Esophagus squamous epithelium (tissue), 5 donors: ENCODE measurements at places on chromosomes 4 and X.

DNA sequence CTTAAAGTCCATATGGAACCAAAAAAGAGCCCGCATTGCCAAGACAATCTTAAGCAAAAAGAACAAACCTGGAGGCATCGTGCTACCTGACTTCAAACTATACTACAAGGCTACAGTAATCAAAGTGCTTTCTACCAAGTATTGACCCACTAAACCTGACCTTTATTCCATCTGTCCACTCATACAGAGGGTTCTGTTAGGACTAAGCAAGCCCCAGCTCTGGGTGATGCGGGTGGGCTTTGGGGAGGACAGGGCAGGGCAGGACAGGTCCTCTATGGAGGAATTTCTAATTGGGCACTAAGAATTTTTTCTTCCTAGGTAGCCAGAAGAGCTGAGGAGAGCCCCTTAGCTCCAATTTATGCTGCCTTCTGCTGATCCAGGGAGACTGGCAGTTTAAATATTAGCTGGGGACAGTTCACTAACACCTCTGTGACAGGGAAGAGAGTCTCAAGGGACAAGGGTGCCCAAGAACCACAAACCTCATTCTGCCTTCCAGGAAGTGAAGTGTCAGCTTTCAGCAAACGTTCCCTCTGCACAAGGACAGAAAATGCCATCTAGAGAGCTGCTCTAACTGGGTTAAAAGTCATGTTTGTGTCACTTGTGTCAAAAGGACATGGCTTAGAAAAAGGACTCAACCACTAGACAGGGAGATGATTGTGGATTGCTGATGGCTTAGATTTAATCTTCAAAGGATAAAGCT, 143.2 kb downstream of the KIT start:
- DNase-seq: no peak

DNA sequence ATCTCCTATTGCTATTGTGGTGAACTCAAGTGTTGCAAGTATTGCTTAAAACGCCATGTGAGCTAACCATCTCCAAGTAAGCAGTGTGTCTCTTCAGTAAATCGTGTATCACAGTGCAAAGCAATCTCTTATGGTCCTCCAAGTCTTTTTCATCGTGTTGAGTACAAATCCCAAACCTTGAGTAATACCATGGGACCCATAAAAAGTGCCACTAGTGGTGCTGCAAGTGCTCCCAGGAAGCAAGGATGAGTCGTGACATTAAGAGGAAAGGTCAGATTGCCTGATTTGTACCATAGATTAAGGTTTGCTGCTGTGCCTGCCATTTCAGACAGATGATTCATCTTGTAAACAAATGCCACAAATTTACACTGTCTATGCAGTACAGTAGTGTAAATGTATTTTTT, 66.9 kb upstream of the BMPR1B start:
- no peak for DNase-seq

DNA sequence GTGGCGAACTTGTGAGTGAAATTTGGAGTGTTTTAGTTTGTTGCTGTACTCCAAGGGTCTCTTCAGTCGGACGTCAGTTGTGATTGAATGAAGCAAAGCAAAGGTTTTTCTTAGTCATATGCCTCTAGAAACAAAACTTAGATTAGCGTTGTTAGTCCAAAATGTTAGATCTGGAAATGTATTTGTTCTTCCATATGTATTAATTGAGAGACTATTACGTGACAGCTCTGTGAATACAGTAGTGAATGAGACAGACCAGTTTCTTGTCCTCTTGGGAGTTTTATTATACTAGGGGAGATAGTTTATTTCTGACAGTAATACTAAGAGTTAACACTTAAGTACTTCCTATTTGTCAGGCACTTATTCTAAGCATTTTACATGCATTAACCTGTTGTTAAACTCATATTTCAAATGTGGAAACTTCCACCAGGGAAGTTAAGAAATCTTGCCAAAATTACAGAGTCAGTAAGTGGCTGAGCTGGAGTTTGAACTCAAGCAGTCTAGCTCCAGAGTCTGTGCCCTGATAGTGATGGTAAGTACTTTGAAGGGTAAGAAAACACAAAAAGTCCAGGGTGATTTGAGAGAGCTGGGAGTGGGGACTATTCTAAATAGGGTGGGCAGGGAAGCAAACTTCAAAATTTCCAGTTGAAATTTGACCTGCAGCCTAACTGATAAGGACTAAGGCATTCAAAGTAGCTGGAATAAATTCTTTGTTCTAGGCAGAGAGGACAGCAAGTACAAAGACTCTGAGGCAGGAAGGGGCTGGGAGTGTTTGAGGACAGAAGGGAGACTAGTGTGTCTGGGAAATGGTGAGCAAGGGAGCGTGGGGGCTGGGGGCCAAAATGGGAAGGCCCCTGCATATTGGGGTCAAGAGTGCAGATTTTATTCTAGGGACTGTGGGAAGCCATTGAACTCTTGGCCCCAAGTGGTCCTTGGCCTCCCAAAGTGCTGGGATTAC, 17.0 kb downstream of the ADD1 start:
- no peak for DNase-seq

DNA sequence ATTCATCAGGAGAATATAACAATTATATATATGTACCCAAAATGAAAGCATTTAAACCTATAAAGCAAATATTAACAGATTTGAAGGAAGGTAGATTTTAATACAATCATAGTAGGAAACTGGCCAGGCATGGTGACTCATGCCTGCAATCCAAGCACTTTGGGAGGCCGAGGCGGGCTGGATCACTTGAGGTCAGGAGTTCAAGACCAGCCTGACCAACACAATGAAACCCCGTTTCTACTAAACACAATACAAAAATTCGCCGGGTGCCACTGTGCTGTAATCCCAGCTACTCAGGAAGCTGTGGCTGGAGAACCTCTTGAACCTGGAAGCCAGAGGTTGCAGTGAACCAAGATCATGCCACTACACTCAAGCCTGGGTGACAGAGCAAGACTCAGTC, 118.3 kb downstream of the KCNIP4 start:
- no peak for DNase-seq

- no peak for DNase-seq
These were observed 113.6 kb downstream of the RASGEF1B start for GRCh38 chr4:81358154-81358553.
